ENCODE measurements at places on chromosomes 12 and 14. TPM values are rescaled to one million over a fixed set of nuclear protein-coding genes. Genes with fewer than 3 reads are reported as not detected.

Gene MBIP
- total RNA-seq = 14.6 TPM

Gene PHLDA1
- total RNA-seq = 32.7 TPM

Gene LLPH
- 51.8 TPM for total RNA-seq

Gene CLEC6A
- not detected for total RNA-seq

Gene SLC2A14
- total RNA-seq = 0.78 TPM

Gene LRTM2
- total RNA-seq = not detected

Gene TAC3
- total RNA-seq = not detected

Gene LPAR5
- 0.53 TPM for total RNA-seq

Gene DCN
- 0.22 TPM for total RNA-seq

Gene SYT1
- total RNA-seq = 6.1 TPM

Gene EFS
- total RNA-seq = not detected

Gene MEG3
- total RNA-seq = 34.5 TPM

Gene PTPRB
- 0.65 TPM for total RNA-seq

Gene PRKAG1
- 40.2 TPM for total RNA-seq

Gene DYNC1H1
- total RNA-seq = 180 TPM

Gene GALNT6
- 3.3 TPM for total RNA-seq

Gene NFE2
- total RNA-seq = 0.03 TPM

Gene IFNG-AS1
- total RNA-seq = not detected

Gene PLEKHG7
- not detected for total RNA-seq

Gene BCL2L14
- total RNA-seq = not detected

Gene TAS2R43
- not detected for total RNA-seq

Gene NANOG
- total RNA-seq = not detected

Gene TAS2R8
- not detected for total RNA-seq

Gene SMCO2
- total RNA-seq = not detected

Gene ACOT4
- total RNA-seq = 2.0 TPM

Gene FOXG1
- 0.19 TPM for total RNA-seq

Gene RERGL
- total RNA-seq = not detected

Gene TGM1
- total RNA-seq = 1.5 TPM

Gene VDR
- total RNA-seq = 3.5 TPM

Gene KRT73
- total RNA-seq = not detected

Gene FGF6
- not detected for total RNA-seq

Gene SAMD4A
- 12.7 TPM for total RNA-seq

Gene HVCN1
- 0.72 TPM for total RNA-seq

Gene KRT78
- total RNA-seq = 0.10 TPM

Gene NKX2-1
- total RNA-seq = 0.07 TPM

Gene UNC79
- 0.01 TPM for total RNA-seq

Gene PRDM4
- total RNA-seq = 18.5 TPM

Gene FGD4
- total RNA-seq = 20.6 TPM

Gene TMCC3
- 0.99 TPM for total RNA-seq

Data from A549 treated with AZD2906 at 1 μM for 4 hours (cell line).